Cardiac septum (tissue), 1 donor: ENCODE measurements at places on chromosomes 12 and 14. TPM values are rescaled to one million over a fixed set of nuclear protein-coding genes. Genes with fewer than 3 reads are reported as not detected.

LEMD3 gene
- 17.2 TPM for total RNA-seq

- DNase-seq, result no peak
These were observed 110.0 kb downstream of the ADCK1 start for GRCh38 chr14:77909911-77910310.

DNA sequence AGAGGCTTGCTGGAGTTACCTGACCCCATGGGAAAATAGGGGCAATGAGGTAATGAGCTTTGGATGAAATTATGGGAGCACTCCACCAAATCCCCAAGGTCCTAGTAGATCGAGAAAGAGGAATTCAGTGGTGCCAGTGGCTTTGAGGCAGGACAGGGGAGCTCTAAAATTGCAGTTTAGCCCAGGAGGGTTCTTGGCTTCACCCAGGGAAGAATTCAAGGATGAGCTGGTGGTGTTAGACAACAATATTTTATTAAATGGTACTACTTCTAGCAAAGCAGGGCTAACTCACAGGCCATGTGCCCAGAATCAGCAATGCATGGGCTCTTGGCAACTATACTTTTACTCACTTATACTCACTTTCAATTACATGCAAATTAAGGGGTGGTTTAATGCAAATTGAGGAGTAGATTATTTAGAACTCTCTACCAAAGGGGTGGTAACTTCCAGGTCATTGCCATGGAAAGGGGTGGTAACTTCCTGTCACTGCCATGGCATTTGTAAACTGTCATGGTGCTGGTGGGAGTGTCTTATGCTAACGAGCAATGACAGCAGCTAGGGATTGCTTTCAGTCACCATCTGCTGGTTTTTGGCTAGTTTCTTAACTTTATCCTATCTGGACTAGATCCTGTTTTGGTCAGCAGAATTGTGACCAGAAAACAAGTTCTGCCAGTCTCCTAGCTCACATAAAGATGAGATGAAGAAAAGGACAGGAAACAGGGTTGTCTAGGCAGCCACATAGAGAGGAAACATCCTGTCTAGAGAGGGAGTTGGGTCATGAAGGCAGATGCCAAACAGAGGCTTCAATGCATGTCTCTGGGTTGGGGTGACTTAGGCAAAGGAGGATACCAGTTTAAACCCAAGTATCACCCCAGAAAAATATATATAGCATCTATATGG is 64.7 kb downstream of the ZNF641 start:
- no peak for DNase-seq

DNA sequence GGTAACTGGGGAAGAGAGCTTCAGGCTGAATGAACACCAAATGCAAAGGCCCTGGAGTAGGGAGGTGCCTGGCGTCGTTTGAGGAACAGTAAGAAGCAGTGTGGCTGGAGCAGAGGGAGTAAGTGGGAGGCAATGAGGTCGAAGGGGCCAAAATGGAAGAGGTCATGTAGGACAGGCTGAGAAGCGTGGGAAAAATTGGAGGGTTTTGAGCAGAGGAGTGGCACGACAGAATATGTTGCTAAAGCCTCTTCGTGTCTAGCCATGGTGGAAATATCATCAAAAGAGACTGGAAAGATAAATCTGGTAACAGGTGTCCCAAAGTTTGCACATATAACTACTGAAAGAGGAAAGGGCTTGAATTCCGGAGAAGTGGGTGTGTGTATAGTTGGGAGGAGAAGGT is 1.9 kb downstream of the TRIM9 start:
- no peak for DNase-seq

FLRT2 gene
- total RNA-seq, result 6.3 TPM

DNA sequence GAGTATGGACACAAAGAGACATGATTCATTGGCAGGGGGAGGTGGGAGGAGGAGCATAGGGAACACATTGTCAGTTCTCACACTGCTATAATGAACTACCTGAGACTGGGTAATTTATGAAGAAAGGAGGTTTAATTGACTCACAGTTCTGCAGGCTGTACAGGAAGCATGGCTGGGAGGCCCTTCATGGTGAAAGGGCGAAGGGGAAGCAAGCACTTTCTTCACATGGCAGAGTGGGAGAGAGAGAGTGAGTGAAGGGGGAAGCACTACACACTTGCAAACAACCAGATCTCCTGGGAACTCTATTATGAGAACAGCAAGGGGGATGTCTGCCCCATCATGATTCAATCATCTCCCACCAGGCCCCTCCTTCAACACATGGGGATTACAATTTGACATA is 391.8 kb downstream of the BMP4 start:
- no peak for DNase-seq

SERPINA9 gene
- total RNA-seq, result not detected

ACOT4 gene
- total RNA-seq, result 0.73 TPM

SLC2A14 gene
- 0.51 TPM for total RNA-seq

DNA sequence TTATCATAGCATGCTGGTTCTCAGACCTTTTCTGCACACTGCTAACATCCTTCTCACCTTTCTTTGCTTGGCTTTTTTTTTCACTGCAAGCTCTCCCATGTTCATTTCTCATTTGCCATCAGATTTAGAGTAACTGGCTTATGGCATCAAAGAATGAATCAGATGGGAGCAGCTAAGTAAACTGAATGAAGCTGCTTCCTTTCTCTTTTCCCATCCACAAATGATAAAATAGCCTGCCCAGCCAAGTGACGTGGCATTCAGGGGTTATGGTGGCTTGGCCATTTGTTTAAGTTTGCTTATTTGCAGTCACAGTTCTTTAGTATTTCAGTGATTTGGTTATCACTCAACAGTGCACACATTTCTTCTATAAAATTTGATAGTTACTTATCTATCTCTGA is 708.6 kb downstream of the DIO2 start:
- no peak for DNase-seq
